ENCODE measurements at places on chromosomes 6 and 20. TPM values are rescaled to one million over a fixed set of nuclear protein-coding genes. Genes with fewer than 3 reads are reported as not detected.

- DNase-seq: peak; percentile 25
Observed at GRCh38 chr20:51457533-51457932, 85.0 kb downstream of the NFATC2 start.

- no peak for DNase-seq
Observed at GRCh38 chr6:63926950-63927927, 291.6 kb downstream of the PHF3 start.

GRCh38 chr6:131412960-131413830 is 159.8 kb upstream of the ARG1 start:
- DNase-seq: no peak

Gene TUBB2B
- total RNA-seq: 0.33 TPM

DNA sequence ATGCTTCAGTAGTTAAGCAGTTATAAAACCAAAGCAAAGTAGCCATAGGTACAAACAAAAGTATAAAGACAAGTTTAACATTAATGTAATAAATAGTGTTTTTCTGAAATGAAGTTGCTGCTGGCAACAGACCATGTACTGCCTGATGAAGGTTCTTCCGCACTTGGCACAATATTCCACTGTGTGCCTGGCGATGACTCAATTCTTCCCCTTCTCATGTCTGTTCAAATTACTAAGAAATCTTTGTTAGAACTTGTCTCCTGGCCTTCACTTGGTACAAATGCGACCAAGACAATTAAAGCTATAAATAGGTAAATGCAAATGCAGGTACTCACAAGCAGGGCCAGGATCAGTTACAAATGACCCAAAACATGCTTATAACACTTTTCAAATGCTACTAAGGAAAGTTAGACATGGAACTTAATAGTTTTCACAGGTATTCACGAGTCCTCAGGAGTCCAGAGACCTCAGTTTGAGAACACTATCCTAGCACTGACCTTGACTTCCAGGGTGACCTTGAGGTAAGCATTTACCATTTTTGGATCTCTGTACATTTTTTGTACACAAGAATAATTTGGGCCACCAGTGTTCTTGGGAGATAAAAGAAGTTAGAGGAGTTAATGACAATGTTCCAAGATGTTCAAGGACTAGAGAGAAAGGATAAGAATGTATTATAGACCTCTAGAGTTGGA is 8.1 kb upstream of the DDR1 start:
- no peak for DNase-seq

Gene TTBK1
- 1.7 TPM for total RNA-seq

DNA sequence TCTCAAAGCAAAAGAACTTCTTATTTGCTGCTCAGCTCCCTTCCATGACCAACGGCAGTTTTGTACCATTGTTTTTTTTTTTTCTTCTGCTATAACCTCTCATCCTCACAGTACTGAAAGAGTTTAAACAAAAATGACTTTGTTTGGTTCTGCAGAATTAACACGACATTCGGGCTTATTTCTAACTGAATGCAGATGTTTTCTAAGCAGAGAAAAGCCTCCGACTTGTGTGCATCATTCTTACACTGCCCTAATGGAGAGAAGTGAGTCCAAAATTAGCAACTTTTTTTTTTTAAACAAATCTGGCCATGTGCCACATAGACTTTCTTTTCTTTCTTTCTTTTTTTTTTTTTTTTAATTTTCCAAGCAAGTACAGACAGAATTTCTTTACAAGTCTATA is 382.7 kb downstream of the HDGFL1 start:
- no peak for DNase-seq

GRCh38 chr6:124551711-124552233 is 410.5 kb upstream of the RNF217 start:
- no peak for DNase-seq
